ENCODE measurements at places on chromosomes 16 and 17.

GRCh38 chr16:58399718-58400633 lies 7.7 kb downstream of the GINS3 start:
- no peak for DNase-seq

DNA sequence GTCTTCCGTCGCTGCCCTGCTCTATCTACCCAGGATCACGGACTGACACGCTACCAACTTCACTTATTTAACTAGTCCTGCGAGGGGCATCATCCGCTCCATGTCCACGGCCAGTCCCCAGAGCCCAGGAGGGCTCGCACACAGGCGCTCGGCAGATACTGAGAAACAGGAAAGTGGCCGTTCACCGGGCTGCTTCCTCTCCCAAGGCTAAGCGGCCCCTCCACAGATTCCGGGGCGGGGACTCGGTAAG lies 388 bp downstream of the OXLD1 start:
- DNase-seq, result no peak

GRCh38 chr17:50908140-50908859 lies 42.1 kb upstream of the TOB1 start:
- DNase-seq, result no peak

GRCh38 chr16:29791845-29792807 lies 1.6 kb downstream of the KIF22 start:
- DNase-seq, result no peak

DNA sequence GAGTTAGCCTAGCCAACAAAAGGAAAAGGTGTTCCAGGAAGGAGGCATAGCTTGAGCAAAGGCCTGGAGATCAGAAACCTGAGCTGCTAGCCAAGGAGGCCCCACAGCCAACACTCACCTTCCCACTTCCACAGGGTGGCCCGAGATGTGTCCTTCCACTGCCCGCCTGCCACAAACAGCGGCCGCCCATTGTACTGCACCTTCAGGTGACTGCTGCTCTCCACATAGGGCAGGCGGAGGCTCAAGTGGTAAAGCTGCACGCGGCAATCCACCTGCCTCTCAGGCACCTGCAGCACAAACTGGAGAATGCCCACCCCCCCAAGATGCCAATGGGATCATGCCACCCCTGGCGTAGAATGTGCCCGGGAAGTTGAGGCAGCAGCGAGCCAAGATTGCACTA lies 111.5 kb downstream of the RMI2 start:
- no peak for DNase-seq

DNA sequence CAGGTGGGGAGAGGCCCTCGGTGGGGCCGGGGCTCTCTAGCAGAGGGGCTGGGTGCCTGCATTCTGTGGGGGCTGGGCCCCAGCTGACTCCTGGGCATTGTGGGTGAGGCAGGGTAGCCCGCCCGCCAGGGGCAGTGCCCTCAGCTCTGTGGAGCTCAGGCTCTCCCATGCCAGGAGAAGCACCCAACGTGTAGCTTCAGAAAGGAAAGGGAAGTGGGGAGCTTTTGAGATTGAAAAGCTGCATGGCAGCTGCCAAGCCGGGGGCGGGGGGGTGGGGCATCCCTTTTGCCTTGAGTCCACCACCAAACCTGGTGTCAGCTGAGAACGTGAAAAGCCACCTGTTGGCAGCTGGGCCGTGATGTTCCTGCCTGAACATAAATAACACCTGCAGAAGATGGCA lies 192.1 kb upstream of the CIBAR2 start:
- DNase-seq, result no peak

DNA sequence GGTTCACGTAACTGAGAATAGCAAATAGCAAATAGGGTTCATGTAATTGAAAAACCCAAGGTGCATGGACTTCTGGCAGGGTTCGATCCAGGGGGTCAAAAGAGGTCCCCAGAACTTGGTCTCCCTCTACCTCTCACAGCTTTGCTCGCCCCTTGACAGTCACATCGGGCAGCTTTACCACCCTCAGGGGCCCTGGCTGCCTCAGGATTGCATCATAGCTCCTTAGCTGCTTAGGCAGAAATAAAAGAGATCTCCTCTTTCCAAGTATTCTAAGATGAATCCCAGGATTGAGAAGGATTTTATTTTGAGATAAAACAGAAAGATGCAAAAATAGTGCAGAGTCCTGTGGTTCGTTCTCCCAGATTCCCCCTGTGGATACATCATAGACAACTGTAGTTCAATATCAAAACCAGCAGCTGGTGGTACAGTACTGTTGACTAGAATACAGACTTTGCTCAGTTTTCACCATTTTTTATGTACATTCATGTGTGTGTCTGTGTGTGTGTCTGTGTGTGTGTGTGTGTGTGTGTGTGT lies 12.8 kb downstream of the ADGRG3 start:
- DNase-seq, result no peak

DNA sequence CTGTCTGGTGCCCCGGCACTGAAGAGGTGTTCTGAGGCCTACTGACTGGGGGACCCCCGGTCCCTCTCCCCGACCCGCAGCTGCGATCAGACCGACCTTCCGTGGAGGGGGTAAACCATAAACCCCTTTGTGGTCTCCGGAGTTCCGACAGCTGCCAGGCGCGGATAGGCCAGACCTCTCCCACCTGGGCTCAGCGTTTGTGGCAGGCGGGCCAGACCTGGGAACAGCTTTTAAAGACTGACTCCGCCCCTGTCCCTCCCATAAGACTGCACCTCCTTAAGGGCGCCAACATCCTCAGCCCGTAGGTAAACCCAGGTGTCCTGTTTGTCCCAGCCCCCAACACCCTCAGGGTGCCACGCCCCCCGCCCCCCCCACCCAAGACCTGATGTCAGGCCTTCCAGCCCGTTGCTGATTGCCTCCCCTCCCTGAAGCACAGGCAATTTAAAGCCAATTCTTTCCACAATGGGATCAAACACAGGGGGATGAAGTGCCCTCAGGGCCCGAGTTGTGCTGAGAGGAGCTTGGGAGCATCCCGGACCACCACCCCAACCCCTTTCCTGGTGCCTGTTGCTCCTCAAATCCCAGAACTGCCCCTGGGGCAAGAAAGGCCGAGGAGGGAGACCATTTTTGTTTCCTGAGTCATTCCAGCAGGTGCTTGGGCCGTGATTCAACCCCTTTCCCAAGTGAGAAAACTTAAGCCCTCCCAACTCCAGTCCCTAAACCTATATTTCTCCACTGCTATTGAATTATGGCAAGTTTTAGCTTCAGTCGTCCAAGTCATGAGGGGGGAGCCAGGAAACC lies at the start of gene SOX15:
Gene SOX15, minus strand, starts transcription at position 204 of the 801 bp plus-strand sequence. CDS start 418 bp downstream, outside the sequence.
- no peak for DNase-seq

DNA sequence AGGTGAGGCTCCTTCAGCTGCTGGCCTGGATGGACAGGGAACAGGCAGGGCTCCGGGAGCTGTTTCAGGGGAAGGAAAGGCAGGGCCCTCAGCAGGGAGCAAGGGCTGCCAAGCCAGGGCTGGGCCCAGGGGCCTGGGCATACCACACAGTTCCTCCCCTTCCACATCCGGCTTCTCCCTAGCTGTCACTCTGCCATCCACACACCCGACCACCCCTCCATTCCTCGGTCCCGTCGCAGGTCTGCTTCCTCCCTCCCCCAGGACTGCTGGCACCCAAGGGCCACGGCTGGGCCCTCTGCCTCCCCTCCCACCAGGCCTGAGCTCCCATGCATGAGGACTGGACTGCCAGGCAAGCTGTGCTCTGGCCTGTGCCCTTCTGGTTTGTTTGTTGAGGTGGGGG lies 24.0 kb downstream of the CDIP1 start:
- no peak for DNase-seq

GRCh38 chr16:54282202-54282927 lies 4.2 kb downstream of the IRX3 start:
- DNase-seq, result no peak

DNA sequence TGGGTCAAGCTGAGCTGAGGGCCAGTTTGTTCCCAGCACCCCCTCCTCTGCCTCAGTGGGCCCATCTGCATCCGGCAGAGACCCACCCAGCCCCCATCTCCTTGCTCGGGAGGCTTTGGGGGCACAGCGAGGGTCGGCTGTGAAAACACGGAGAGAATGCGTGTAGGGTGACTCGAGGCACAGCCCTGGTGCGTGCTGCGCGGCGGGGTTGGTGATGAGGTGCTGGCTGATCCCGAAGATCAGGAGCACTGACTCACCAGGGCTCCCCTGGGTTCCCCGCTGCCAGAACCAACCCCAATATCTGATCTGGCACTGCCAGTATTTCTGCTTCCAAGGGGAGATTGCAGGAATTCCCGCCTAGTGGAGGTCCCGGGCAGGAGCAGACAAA lies 7.5 kb upstream of the KRT17 start:
- no peak for DNase-seq

DNA sequence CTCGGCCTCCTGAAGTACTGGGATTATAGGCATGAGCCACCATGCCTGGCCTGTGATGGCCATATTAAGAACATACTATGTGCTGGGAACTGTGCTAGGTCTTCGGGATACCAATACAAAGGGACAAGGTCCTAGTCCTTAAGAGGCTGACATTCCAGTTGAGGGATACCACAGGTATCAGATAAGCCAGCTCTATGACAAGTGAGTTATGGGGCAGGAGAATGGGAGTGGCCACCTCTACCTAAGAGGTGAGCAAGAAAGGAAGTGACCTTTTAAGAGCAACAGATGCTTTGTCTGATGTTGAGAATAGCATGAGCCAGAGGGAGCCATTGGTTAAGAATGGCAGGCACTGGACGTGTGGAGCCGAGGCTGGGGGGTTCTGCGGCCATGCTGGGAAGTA lies 27.0 kb downstream of the ADORA2B start:
- DNase-seq, result no peak

DNA sequence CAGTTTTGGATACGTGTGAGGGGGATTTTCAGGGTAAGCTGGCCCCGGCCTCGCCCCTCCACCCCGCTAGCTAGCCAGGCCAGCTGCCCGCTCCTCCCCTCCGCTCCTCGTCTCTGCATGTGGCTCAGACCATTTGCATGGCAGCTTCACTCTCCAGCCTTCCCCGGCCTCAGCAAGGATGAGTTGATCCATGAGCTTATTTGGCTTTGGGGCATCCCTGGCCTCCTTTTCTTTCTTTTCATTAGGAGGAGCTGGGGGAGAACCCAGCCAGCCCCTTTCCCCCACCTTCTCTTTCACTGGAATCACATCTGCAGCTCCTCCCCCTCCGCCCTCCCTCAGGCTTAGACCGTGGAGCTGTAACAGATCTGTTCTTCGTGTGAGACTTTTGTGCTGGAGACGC lies 30.7 kb downstream of the ELAC2 start:
- no peak for DNase-seq

- no peak for DNase-seq
Measured at GRCh38 chr16:66701026-66701425, 4.5 kb upstream of the CMTM4 start.

- no peak for DNase-seq
Measured at GRCh38 chr17:20995873-20996723, 46.7 kb downstream of the USP22 start.

- DNase-seq, result peak; percentile 7
Measured at GRCh38 chr16:48611329-48612137, 1.6 kb upstream of the N4BP1 start.

GRCh38 chr17:4482338-4483011 lies 16.2 kb upstream of the SPNS2 start:
- DNase-seq, result no peak

DNA sequence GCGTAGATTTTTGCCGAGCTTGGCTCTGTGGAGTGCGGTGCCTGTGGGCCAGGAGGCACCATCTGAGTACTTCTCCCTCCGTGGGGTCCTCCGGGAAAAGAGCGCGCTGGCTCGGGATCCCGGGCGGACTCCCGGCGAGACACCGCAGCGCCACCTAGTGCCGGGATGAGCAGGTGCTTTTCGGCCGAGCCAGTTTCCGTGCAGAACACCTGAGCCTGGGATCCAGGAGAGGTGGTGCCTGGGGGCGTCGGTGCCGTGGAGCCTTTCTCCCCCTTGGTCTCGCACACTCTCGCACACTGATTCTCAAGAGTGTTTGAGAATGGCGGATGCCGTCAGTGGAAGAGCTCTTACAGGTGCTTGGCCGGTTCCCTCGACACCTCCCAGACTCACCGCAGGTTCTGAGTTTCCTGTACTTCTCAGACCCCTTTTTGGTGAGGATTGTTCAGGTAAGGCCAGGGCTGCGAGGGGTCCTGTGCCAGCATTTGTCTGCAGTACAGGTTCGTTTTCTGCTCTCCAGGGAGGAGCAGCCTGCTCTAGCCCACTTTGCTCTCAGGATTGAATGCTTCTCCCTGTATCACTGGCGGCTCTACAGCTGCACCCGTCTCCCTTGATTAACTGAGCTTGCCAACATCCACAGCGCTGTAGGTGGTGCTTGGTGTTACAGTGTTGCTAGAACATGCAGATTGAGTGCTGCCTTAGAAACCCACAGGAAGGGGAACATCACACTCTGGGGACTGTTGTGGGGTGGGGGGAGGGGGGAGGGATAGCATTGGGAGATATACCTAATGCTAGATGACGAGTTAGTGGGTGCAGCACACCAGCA lies 23.3 kb downstream of the TBCD start:
- peak; percentile 37 for DNase-seq

DNA sequence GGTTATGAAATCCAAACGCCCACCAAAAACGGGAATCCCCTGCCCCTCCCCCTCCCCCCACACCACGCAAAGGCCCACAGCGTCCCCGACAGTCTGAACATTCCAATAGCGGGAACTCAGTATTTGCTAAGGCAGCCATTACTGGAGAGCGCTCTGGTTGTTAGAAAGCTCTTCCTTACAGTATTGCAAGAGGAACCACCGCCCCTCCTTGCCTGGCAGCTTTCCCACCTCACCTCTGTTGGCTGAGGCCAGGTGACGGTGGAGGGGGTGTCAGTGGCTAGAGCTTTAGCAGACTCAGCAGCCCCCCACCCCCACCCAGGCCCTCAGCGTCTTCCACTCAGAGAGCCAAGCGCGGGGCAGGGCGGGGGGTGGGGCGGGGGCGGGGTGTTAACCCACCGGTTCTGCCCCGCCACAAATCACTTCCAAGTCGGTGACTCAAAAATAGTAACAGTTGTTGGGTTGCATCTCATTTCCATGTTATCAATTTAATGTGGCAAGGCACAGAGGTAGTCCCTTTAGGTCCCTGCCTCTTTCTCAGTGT lies 2.2 kb upstream of the PLEKHH3 start:
- peak; percentile 79 for DNase-seq

DNA sequence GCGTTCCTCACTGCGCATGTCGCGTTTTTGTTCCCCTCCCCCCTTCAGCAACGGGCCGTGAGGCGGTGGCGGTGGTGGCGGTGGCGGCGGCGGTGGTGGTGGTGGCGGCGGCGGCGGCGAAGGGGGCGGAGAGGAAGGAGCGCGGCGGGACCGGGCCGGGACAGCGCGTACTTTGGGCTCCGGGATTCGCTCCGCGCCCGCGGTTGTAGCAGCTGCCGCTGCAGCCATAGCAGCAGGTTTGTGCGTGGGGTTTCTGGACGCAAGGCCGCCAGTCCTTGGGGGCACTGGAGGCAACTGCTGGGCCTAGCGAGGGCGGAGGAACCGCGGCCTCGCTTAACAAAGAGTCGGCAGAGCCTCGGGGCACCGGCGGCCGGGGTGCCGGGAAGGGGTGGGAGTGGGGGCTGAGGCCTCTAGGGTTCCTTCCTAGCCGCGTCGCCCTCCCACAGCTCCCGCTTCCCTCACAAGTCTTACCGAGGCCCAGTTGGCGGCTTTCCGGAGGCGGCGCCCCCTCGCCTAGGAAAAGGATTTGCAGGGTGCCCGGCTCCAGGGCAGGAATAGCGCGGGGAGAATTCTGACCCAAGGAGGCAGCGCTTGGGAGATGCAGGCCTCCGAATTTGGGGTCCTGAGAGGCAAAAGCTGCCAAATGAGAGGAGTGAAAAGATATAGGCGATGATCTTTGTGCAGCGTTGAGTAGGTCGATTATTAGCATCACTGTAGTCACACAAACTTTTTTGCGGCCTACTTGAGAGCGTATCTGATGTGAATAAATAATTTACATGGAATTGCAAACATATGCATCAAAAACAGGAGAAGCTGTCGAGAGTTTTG lies at the start of gene DDX42:
Gene DDX42, plus strand, starts transcription at position 30 of the 828 bp plus-strand sequence. CDS start 12,880 bp downstream, outside the sequence.
- peak; percentile 36 for DNase-seq

Data from NCI-H1694 treated with DMSO at 0.1 percent for 48 hours (cell line).